HuH-7.5 (cell line): ENCODE measurements at places on chromosomes 16 and 17.

- no peak for DNase-seq
These were observed 30.4 kb downstream of the SOCS3 start for GRCh38 chr17:78329263-78330059.

- no peak for DNase-seq
These were observed 1.8 kb downstream of the JPT1 start for GRCh38 chr17:75152523-75152921.

DNA sequence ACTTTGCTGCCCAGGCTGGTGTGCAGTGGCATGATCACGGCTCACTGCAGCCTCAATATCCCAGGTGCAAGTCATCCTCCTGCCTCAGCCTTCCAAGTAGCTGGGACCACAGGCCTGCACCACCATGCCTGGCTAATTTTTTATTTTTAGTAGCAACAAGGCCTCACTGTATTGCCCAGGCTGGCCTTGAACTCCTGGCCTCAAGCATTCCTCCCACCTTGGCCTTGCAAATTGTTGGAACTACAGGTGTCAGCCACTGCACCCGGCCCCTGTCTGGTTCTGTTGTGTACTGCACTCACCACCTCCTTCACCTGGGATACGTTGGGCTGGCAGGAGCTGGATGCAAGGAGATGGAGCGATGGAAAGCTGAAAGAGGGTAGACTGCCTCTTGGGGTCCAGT is 8.5 kb downstream of the PLA2G15 start:
- no peak for DNase-seq

DNA sequence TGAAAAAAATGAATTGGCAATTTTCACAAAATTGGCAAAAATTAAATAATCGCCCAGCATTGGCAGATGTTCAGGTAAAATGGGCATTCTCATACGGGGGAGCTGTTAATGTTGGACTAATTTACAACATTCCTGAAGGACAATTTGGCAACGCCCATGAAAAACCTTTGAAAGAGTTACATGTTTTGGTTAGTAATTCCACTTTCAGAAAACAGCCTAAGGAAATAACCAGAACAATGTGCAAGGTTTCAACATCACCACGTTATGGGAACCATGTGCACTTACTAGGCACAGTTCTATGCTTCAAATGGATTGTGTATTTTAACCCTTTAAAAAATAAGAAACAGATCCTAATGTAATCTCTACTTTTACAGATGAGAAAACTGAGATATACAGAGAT is 62.7 kb downstream of the CDYL2 start:
- no peak for DNase-seq

GRCh38 chr17:27575096-27575911 is 55.7 kb upstream of the LGALS9 start:
- no peak for DNase-seq

DNA sequence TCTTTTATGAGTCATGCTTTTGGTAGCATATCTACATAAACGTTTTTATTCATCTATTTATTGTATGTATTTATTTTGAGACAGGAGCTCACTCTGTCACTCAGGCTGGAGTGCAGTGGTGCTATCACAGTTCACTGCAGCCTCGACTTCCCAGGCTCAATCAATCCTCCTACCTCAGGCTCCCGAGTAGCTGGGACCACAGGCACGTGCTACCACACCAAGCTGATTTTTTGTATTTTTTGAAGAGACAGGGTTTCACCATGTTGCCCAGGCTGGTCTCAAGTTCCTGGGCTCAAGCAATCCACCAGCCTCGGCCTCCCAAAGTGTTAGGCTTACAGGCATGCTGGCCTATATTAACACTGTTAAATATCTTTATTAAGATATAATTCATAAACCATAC is 20.4 kb upstream of the IL4R start:
- DNase-seq, result no peak

GRCh38 chr16:49338611-49339265 is 34.9 kb upstream of the C16orf78 start:
- no peak for DNase-seq

DNA sequence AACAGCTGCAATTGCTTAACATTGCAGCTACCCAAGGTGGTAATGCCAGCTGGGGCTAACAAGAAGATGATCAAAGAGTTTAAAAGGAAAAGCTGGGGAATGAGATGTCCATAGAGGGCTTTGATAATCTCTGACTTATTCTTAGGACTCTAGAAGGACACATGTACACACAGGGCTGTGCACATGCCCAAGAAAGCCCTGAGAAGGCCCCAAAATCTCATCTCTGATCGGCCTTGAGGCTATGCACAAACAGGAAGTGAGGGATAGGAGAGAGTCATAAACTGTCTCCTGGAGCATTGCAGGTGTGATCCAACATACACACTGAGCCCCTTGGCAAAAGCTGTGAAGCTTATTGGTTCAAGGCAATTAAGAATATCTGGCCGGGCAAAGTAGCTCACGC is 17.2 kb upstream of the RABEP1 start:
- DNase-seq, result no peak

GRCh38 chr17:50056961-50057330 is 1.0 kb downstream of the ITGA3 start:
- no peak for DNase-seq

DNA sequence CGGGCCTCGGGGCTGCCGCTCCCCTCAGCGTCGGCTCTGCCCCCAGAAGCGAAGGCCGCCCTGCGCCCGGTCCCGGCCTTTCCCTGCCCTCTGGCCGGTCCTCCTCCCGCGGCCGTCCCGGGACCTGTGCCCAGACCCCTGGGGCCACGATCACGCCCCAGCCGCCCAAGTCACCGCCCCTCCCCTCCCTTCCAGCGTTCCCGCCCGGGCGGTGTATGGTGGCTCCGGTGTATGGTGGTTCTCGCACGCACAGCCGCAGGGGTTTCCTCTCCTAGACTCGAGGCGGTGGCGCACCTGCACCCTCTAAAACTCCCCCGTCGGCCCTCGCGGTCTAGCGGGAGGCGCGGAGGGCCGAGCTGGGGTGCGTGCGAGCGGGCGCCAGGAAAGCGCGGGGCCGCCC is 10.0 kb downstream of the TIGD7 start:
- no peak for DNase-seq

DNA sequence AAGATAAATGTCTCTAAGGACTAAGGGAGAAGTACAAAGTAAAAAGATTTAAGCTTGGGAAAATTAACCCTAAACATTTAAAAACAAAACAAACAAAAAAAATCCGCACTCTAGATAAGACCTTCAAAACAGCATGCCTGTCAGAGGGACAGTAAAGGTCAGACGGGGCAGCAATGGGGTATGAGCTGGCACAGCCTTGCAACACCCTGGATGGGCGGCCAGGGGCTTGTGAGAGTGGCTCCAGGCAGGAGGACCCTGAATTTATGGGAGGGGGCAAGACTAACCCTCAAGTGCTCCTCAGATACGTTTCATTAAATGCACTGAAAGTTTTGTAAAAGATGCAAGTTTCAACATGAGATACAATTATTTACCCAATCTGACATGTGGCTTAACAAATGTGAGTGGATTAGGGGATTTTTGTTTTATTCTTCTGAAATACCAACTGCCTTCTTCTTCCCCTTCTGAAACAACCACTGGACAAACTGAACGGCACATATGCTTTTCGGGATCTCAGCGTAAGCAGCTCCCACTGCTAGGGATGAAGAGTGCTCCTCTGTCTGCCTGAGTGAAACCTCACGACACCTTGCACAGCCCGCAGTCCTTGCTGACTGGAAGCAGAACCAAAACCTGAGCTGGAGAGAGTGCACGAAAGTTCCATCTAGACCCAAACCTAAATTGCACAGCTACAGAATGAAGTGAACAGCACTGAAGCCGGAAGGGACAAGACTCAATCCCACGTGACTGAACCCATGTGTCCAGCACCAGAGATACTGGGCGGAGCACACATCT is 128.4 kb downstream of the ANKRD11 start:
- DNase-seq, result no peak

- DNase-seq, result no peak
These were observed 744 bp upstream of the GGNBP2 start for GRCh38 chr17:36544044-36544306.

DNA sequence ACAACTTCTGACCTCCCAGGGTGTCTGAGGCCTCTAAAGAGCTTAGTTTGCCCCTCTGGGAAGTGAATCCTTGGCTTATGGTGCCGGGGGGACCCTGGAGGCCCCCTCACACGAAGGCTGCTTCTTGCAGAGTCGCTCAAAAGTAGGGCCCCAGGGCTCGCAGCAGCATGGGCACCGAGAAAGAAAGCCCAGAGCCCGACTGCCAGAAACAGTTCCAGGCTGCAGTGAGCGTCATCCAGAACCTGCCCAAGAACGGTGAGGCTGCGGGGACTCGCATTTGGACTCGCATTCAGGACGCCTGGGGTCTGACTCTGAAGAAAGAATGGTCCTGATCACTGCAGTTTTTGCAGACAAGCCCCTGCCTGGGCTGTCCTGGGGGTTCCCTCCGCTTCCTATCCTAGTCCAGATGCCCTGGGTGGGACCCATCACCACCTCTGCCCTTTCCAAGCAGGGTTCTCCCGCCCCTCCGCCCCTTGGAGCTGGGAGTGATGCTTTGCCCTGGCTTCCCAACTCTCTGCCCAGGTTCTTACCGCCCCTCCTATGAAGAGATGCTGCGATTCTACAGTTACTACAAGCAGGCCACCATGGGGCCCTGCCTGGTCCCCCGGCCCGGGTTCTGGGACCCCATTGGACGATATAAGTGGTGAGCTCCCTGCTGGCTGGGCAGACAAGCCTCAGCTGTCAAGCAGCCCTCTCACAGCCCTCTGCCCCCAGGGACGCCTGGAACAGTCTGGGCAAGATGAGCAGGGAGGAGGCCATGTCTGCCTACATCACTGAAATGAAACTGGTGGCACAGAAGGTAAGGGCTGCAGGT is 698 bp downstream of the ACBD4 start:
- DNase-seq, result no peak

GRCh38 chr17:78677303-78678221 is 100.4 kb upstream of the DNAH17 start:
- DNase-seq, result no peak

DNA sequence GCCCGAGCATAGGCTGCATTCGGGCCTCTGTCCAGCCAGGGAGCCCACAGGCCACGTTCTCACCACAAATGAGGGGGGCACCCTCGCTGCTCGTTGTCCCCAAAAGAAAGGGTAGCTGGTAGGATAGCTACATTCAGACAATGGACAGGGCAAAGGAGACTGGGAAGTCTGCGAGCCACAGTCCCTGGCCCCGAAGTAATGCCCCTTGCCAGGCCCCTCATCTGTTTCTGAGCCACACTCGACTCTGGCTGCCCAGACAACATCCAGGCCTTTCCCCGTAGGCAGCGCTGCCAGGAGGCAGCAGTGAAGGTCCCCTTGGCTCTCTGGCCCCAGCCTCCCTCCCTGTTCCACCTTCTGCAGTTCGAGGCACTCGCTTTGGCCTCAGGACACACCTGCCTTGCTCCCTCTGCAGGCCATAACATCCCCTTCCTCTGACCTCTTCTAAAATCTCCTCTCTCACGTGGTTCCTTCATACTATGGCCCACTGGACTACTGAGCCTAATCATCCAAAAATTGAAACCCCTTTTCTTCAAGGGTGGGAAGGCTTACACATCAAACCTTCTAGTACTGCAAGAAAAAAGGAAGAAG is 12.2 kb downstream of the AIPL1 start:
- no peak for DNase-seq

DNA sequence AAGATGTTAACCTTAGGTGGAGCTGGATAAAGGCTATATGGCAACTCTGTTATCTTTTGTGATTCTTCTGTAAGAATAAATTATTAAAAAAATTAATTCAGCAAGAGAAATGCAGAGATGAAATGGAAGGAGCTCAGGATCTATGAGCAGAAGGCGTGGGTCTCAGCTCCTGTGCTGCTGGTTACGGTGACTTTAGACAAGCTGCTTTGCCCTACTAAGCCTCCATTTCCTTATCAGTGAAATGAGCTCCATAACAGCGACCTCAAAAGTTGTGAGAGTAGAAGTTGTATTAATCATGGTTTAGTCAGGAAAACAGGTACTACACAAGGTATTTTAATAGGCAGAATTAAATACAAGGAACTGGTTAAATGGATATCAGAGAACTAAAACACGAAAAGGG is 48.2 kb upstream of the FOXJ1 start:
- DNase-seq, result no peak

- DNase-seq, result no peak
These were observed 110.7 kb upstream of the DHX40 start for GRCh38 chr17:59454633-59455105.

DNA sequence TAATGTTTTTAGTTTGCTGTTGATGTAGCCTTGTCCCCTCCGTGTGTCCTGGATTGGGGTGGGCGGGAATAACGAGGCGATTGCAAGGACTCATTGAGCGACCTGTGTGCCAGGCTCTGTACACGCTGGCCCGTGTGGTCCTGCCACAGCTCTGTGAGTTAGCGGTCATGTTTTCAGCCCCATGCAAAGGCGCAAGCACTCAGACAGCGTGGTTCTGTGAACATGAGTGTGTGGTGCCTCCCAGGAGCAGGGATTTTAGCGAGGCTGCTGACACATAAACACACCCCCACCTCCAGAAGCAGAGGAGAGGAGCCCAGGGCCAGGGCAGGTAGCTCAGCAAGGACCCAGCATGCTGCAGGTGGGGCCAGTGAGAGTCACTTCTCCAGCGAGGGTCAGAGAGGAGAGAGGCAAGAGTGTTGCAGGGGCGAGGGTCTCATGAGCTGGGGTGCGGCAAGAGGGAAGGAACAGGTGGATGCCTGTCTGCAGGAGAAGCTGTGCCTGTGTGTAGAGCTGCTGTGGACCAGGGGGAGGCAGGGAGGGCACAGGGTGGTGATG is 115.3 kb downstream of the OR1D5 start:
- no peak for DNase-seq

DNA sequence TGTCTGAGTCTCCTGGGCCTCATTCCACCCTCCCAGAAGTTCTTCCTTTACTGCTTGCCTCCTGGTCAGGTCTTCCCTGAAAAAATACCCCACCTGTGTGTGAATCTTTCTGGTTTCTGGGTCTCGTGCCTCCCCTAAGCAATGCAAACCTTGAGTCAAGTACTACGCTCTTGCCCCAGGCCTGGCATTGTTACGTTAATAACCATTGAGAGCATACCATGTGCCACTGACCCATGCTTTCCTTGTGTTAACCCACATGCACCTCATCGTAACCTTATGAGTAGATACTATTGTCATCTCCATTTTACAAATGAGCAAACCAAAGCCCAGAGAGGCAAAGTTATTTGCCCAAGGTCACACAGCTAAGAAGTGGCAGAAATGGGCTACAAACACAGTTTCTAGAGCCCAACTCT is 25.4 kb upstream of the TOB1 start:
- DNase-seq, result no peak
